ENCODE measurements at places on chromosomes 1 and 21.
A peak's percentile ranks its signal among the peaks of the same experiment; 100 is the strongest.

- no peaks in the 10 kb centered on the region for H3K27me3 ChIP-seq
- H3K36me3 ChIP-seq, result peaks cover 29% of the 10 kb centered on the region
- no peak for DNase-seq
- H3K27ac ChIP-seq, result no peak overlapping the region
- H3K4me3 ChIP-seq, result no peak overlapping the region
These were observed 4.8 kb downstream of the RC3H1 start for GRCh38 chr1:174017231-174017970.

DNA sequence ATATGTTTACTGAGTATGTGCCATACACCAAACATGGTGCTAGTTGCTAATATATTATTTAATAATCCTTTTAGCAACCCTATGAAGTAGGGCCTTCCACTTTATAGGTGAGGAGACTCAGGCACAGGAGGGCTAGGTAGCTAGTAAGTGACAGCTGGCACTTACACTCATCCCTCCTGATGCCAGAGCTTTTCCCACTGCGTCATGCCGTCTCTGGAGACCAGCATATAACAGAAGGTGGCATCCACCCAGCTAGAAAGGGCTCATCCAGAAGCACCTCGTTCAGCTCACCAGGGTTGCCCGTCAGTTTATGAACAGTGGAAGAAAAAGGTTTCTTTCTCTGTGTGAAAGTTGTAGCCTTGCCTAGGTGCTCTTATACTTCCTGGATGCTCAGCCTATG lies 108.9 kb downstream of the NOS1AP start:
- peaks cover 13% of the 10 kb centered on the region for H3K27me3 ChIP-seq
- H3K27ac ChIP-seq, result no peak overlapping the region
- DNase-seq, result no peak
- H3K4me1 ChIP-seq, result no peaks in the 10 kb centered on the region
- no peak overlapping the region for H3K4me3 ChIP-seq
- no peaks in the 10 kb centered on the region for H3K36me3 ChIP-seq

GRCh38 chr1:233998891-233999290 lies 94.4 kb downstream of the SLC35F3 start:
- H3K27me3 ChIP-seq, result peaks cover 19% of the 10 kb centered on the region
- H3K36me3 ChIP-seq, result no peaks in the 10 kb centered on the region
- H3K4me1 ChIP-seq, result peaks cover under 1% of the 10 kb centered on the region
- no peak for DNase-seq
- no peak overlapping the region for H3K4me3 ChIP-seq

GRCh38 chr1:8856689-8857412 lies 21.6 kb downstream of the ENO1 start:
- peaks cover 59% of the 10 kb centered on the region for H3K36me3 ChIP-seq
- H3K27ac ChIP-seq, result peak overlapping the region; percentile 11
- DNase-seq, result no peak
- peaks cover 25% of the 10 kb centered on the region for H3K4me1 ChIP-seq
- no peak overlapping the region for H3K4me3 ChIP-seq
- H3K27me3 ChIP-seq, result no peaks in the 10 kb centered on the region

DNA sequence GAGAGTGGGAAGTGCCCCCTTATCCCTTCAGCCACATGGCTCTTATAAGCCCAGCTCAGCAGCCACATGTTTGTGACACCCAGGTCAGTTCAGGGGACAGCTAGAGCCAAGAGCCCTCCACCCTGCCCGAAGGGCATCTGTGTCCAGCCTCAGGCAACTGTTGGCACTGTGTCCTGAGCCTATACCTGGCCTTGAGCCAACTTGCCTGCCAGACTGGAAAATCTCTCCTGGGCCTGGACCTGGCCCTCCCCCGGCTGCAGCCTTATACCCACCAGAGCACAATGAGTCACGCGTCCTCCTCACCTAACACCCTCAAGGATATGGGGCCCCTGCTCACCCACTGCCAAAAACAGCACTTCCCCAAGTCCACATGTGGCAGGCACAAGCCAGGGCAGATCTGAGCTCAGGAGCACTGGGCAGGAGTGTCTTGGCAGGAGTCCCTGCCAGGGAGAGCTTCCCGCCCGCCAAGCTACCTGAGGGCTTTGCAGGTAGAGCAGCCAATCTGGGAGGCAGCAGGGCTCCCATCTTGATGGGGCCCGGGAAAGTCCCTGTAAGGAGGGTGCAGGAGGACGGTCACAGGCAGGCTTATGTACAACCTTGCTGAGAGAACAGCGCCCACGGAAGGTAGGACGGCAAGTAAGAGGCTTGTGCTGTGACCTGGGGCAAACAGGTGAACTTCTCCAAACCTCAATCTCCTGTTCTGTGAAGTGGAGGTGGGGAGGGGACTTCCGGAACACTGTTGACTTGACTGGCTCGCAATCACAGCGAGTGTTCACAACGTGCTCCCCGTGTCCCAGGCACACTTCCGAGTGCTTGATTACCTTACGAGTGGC lies 19.8 kb upstream of the HSPG2 start:
- peaks cover 26% of the 10 kb centered on the region for H3K4me1 ChIP-seq
- H3K4me3 ChIP-seq, result peak overlapping the region; percentile 55
- no peaks in the 10 kb centered on the region for H3K36me3 ChIP-seq
- H3K27ac ChIP-seq, result peak overlapping the region; percentile 93
- peak; percentile 65 for DNase-seq

DNA sequence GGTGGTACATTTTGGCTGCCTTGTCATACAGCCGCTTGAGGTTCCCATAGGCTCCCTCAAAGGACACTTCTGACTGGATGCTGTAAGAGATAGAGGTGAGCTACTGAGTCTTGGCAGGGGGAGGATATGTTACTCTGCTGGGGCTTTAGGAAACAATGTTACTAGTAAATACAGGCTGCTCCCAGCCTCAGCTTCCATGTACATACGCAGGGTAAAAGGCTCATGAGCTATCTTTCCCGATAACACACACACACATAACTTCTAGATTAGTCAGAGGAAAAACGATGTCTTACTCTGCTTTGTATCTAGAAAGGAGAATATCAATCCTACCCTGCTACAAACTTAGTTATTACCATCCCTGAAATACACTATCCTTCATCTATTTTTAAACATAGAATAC lies 14.3 kb downstream of the SMG5 start:
- H3K36me3 ChIP-seq, result peaks cover 93% of the 10 kb centered on the region
- H3K27me3 ChIP-seq, result no peaks in the 10 kb centered on the region
- no peak overlapping the region for H3K4me3 ChIP-seq
- DNase-seq, result no peak

- no peak overlapping the region for H3K4me3 ChIP-seq
- peak; percentile 84 for DNase-seq
- no peaks in the 10 kb centered on the region for H3K36me3 ChIP-seq
- peaks cover 14% of the 10 kb centered on the region for H3K27me3 ChIP-seq
These were observed 82.2 kb upstream of the SSX2IP start for GRCh38 chr1:84772428-84772943.

- H3K4me1 ChIP-seq, result peaks cover 6% of the 10 kb centered on the region
- H3K36me3 ChIP-seq, result no peaks in the 10 kb centered on the region
- H3K27me3 ChIP-seq, result no peaks in the 10 kb centered on the region
- no peak for DNase-seq
These were observed 6.6 kb downstream of the ZMYND12 start for GRCh38 chr1:42449256-42449655.

- no peak overlapping the region for H3K27ac ChIP-seq
- no peaks in the 10 kb centered on the region for H3K27me3 ChIP-seq
- no peak overlapping the region for H3K4me3 ChIP-seq
- H3K4me1 ChIP-seq, result peaks cover 10% of the 10 kb centered on the region
These were observed 38.5 kb downstream of the MAP3K7CL start for GRCh38 chr21:29168891-29169315.
